CD4-positive, alpha-beta T cell treated with Interleukin-12 subunit alpha and Interleukin-12 subunit beta, for 1 hour (primary cell): ENCODE measurements at places on chromosomes 16 and 17.

DNA sequence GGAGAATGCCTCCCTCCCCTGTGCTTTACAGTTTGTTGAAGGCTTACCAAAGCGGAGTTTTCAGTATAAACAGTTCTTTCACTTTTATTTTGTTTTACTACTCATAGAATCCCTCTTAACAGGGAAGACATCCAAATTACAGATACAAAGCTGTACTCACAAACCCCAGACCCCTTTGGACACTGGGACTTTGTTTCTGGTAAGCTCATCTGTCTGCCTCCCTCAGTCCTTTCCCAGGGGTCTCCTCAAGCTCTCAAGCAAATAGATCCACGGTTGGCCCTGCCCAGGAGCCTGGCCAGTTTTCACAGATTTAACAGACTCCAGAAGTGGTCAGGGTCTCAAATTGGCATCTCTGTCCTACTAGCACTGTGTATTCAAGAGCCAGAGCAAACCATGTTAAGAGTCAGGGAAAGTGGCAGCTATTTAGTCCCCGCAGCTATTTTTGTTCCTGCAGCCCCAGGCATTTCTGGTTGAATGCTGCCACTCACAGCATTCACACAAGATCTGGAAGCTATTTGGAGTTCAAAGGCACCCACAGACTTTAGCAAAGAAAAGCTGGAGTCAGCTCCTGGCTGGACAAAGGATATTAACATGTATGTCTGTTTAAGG is 54.2 kb downstream of the TMEM100 start:
- DNase-seq, result no peak

- no peak for DNase-seq
These were observed 97.8 kb downstream of the TMEM100 start for GRCh38 chr17:55624772-55625433.

DNA sequence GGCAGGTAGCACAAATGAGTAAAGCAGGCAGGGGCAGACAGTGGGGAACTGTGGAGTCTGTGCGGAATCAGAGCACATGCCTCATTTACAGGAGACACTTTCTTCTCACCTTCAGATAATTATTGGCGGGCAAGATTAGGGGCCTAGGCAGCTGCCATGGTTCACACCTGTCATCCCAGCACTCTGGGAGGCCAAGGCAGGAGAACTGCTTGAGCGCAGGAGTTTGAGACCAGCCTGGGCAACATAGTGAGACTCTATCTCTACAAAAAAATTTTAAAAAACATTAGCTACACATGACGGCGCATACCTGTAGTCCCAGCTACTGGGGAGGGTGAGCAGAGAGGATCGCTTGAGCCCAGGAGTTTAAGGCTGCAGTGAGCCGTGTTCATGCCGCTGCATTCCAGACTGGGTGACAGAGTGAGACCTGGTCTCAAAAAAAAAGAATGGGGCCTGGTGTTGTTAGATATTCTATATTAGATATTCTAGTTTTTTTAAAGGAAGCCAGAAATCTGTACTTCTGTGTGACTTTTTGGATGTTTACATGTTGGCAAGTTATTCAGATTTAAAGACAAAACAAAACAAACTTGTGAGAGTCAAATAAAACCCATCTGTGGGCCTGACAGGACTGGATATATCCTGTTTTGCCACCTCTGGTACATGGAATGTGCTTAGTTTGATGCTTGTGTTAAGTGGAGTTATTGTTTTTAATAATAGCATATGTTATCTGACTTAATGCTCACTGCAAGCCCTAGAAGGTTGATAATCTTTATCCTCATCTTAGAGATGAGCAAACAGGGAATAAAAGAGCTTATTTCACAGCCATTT is 4.9 kb upstream of the LPCAT2 start:
- no peak for DNase-seq

GRCh38 chr17:79039171-79039570 is 15.2 kb downstream of the C1QTNF1 start:
- no peak for DNase-seq

GRCh38 chr17:45172541-45173286 is 11.0 kb downstream of the HEXIM2 start:
- DNase-seq, result peak; percentile 58

DNA sequence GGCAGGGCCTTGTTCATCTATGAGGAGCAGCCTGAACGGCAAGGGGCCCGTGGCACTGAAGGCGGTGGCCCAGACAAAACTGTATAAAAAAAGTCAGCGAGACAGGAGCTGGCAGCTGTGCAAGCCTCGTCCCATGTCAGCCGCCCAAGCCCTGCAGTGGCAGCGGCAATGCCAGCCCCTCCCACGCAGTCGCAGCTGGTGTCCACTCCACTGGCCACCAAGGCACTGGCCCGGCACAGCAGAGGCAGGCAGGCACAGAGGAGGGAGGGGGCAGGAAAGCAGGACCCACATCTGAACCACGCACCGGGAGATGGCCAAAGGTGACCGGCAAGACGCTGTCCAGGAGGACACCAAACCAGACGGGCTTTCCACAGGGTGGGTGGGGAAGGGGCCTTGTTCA is 15.9 kb upstream of the C16orf95 start:
- no peak for DNase-seq

- DNase-seq, result no peak
These were observed 61.1 kb upstream of the CIBAR2 start for GRCh38 chr16:85173146-85173980.

DNA sequence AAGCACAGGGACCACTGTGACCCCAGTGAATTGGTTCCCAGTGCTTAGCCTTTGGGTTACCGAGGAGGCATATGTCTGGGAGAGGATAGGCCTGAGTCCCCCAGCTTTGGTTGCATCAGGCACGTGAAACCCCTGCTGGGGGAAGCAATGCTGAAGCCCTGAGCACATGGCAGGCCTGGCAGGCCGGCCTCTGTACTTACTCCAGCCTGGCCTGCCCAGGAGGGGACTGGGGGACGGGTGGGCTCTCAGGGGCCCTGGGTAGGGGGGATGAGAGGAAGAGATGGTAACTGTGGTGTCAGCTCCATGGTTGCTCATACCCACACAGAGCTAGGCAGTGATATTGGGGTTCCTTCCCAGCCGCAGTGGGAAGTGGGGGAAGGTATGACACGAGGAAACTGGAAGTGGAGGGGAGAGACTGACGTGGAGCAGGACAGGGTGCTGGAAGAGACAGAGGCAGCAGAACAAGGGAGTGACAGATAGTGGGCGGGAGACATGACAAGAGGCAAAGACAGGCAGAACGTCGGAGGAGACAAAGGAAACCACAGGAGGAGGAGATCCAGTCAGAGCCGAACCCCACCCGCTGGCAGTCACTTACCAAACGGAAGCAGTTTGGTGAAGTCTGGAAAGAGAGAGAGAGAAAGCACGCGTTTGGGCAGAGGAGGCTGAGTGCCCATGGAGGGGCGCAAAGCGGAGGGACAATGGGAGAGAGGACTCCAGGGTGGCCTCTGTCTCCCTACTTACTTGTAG is 9.1 kb downstream of the TMEM208 start:
- peak; percentile 78 for DNase-seq

- DNase-seq, result no peak
These were observed 117.7 kb downstream of the USP22 start for GRCh38 chr17:20925091-20925490.

DNA sequence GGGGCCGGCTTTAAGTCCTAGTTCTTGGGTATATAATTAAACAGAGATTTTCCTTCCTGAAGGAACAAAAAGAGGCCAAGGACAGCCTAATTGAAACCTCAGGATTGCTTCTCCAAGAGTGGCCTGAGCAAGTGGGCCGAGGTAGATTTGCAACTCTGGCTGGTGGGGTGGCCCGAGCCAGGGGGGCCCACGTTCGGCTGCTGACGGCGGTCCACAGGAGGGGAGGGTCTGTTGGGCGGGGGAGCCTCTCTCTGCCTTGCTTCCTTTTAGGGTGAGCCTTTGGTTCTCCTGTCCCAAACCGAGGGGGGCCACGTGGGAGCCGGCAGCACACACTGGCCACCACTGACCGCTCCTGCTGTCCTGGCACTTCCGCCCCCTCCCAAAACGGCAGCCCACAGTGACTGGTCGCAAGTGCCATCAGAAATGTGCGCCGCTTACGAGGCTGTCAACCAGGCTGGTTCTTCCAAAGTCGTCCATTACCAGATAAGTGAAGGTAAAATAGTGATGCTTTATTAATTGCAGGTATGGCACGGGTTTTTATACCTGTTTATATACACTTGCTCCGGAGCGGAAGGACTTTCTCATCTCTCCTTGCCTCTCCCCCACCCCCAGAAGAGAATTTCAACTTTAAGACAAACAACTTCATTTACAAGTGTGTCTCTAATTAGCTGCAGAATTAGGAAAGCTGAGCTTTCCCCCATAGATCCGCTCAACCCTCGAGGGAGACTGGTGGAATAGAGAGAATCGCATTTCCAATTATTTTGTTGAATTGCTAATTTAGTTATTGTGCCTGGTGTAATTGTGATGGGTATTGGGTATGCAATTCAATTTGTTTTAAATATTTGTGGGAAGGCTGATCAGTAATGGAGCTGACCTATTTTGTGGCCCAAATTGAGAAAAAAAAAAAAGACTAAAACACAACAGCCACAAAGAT is 117.8 kb downstream of the AATF start:
- no peak for DNase-seq

GRCh38 chr16:81494888-81495287 is 50.3 kb downstream of the CMIP start:
- DNase-seq, result no peak

- no peak for DNase-seq
These were observed 16.9 kb downstream of the NARF start for GRCh38 chr17:82475458-82475857.

DNA sequence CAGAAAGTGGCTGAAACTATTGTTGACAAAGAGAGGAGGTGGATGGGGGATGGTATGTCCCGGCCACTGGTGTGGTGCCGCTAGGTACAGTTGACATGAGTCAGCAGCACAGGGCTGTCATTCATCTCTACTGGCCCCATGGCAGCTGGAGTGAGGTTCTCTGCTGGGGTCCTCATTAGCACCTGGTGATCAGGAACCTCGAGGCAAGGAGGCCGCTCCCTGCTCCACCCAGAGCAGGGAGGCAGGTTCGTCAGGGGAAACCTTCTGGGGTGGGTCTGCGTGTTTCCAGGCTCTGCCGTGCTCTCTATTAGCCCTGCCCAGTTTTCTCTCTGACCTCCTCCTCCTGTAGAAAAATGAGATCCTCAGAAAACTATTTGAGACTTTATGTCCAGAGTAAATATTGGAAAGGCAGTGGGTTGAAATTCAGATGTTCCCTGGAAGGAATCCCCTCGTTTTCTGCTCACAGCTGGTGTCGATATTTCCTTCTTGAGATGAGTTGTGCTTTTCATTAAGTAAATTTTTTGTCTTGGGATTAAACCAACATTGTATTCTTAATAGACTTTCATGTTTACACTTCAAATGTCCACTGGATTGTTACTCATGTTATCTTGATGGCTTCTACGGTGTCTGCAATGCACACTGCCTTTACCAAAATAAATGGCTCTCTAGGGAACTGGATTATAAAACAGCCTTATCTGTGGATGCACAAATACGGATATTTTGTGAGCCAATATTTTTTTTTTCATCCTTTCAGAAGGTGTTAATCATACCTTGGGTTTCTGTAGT is 7.1 kb downstream of the NTN1 start:
- no peak for DNase-seq

DNA sequence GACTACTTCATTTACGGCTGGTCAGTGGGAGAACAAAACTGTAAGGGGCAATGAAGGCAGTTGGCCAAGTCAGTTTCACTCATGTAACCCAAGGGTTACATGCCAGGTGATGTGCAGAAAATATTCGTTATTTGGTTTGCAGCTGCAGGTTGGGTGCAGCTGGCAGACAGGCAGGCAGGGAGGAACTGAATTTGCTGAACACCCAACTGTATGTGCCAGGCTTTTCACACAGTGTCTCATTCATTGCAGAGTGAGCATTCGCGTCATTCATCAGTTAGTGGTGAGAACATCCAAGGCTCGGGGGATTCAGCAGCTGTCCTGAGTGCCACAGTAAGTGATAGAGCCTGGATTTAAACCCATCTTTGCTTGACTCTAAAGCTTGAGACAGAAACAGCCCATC is 59.7 kb downstream of the ABCC6 start:
- DNase-seq, result no peak
